ENCODE measurements at places on chromosomes 7 and 10. TPM values are rescaled to one million over a fixed set of nuclear protein-coding genes. Genes with fewer than 3 reads are reported as not detected.

GRCh38 chr7:114533131-114533530, 118.5 kb downstream of the FOXP2 start:
- DNase-seq: no peak

GRCh38 chr10:87803831-87804230, 14.2 kb downstream of the ATAD1 start:
- no peak for DNase-seq

DNA sequence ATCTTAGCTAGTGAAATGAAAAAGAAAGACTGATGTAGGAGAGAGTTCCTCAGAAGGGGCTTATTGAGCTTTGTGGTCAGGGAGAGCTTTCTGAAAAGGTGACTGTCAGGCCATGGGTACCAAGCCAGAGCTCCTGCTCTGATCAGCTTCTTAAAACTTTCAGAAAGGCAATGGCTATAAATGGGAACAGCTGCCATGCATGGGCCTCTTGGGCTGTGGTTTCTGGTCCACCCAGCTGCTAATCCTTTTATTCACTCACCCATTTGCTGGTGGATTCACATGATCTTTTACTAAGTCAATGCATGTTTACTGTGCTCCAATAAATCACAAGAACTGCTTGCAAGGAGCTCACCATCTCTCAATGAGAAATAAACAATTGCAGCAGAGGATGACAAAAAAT, 60.1 kb upstream of the ZPBP start:
- no peak for DNase-seq

GRCh38 chr7:77759294-77759889, 38.8 kb downstream of the TMEM60 start:
- DNase-seq: no peak

DNA sequence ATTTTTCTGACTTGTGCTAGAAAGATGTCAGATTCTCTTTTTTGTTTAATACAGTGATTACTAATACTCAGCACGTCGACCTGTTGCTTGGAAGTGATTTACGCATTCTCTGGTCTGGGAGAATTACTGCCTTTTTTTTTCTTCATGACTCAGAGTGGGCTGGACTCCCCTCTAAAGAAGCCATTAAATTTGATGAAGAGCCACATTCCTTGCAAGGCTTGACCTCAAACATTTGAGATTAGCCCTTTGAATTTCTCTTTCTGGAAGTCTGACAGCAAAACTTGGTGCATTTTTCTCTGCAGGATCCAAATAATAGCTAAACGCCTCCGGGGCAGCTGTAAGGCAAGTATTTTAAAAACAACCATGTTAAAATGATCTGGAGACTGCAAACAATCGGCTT, 171.6 kb downstream of the GALNT17 start:
- DNase-seq: no peak

DNA sequence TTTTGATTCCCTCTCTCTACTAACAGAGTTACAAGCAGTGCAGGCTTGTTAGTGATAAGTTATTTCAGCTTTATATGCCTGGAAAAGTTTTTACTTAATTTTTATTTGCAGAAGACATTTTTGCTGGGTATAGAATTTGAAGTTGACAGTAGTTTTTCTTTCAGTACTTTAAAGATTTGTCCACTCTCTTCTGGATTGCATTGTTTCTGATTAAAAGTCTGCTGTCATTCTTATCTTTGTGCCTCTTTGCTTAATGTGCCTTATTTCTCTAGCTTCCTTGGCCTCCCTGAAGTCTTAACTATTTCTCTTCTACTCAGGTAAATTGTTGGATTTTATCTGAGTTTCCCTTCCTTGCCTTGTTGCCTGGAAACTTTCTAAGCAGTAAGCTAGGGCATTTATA, 36.2 kb downstream of the PLCE1 start:
- DNase-seq: no peak

DNA sequence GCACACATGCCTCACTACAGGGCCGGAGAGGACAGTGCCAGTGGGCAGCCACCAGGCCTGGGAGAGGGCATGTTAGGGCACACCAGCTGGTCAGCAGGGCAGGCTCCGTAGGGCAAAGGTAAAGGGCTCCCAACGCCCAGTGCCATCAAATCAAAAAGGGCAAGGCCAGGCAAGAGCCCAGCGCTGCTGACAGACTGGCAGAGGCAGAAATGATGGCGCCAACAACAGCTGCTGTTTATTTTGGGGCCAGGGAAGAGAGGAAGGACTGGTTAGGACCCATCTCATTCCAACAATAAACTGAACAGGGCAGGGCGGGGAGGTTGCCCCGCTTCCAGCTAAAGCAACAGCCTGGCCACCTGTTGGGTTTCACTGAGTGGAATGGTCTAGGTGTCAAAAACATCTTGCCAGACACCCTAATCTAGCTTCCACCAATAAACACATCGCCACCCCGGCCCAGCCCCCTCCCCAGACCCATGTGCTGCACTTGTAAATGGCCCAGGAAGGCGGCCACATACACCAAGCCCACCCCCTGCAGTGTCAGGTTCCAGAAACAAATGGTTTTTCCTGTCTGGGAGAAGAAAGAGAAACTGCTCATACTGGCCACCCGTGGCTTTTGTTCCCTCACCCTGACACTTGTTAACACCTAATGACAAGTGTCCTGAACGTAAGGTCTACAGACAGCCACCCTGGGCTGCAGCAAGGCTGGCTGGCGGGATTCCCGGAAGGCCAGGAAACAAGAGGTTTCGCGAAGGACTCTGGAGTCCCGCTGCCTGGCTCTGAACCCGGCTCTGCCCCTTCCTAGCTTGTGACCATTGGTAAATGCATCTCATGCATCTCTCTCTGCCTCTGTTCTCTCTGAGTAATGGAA, 15.3 kb downstream of the SH3PXD2A start:
- DNase-seq: no peak

DNA sequence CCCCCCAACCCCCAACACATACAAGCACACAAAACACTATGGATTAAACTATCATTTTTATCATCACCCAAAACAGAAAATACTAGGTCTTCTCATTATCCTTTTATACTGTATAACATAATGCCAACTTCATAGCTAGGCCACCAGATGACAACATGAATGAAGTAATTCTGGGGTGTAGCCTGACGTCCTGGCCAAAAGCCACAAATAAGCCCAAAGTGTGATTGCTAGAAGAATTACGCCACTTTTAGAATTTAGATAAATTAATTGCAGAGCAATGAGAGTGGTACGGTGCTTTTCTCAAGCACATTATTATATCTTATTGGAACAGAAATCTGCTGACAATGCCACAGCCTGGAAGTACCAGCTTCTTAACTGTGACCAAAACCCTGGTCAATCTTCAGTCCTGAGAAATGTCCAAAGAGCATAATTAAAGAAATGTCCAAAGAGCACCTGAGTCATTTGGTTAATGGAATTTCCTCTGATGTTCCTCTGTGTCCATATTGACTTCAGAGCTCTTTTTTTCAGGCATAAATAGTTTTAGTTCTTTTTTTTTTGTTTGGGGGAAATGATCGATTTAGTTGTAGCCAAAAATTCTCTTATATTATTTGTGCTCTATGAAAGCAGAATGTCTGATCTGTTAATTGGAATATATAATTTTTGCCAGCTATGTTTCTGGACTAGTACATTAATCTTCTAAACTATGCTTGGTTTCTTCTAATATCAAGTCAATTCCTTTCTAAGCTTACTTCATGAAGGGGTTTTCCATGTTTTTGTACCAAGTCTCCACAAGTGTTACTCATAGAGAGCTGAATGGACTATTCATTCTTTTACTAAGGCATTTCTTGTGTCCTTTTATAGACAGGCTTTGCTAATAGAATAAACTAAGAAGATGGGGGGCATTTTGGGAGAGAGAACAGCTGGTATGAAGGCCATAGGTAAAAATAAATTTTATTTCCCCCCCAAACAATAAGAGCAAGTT, 233.4 kb upstream of the SLC26A5 start:
- DNase-seq: no peak

DNA sequence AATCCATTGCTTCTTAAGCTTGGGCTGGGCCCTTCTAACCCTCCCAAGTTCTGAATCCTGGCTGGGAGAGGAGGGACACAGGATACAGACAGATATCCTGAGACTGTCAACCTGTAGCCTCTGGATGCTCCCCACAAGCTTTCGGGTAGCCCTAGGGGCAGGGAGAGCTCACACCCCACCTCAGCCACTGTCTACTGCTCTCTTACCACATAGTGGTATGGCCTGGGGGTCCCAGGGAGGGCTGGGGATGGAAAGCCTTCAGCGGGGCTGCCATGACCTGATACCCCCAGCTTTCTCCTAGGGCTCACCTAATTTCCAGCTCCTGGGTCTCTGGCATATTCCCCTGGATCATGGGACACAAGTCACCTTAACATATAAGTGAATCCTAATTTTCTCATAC, 25.1 kb downstream of the CRHR2 start:
- peak; percentile 65 for DNase-seq

DNA sequence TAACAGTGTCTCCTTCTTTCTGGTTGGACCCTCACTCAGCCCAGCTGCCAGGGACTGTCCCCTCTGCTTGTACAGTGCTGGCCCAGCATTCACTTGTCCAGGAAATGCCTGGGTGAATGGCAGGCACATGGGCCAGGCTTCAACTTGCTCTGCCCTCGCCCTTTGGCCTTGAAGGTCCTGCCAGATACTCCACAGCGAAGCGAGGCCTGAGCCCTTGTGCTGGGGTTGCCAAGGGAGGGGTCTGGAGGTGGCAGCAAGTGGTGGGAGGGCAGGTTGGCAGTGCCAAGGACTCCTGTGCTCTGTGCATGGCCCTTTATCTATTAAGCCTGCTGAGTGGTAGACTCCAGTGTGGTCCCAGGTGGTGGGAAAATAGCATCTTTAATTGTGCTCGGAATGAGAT, 75.7 kb downstream of the CDH23 start:
- DNase-seq: no peak

GRCh38 chr10:132836832-132837540, 51.0 kb upstream of the NKX6-2 start:
- peak; percentile 84 for DNase-seq

- no peak for DNase-seq
These were observed 427.8 kb upstream of the NPVF start for GRCh38 chr7:25656071-25656470.

DNA sequence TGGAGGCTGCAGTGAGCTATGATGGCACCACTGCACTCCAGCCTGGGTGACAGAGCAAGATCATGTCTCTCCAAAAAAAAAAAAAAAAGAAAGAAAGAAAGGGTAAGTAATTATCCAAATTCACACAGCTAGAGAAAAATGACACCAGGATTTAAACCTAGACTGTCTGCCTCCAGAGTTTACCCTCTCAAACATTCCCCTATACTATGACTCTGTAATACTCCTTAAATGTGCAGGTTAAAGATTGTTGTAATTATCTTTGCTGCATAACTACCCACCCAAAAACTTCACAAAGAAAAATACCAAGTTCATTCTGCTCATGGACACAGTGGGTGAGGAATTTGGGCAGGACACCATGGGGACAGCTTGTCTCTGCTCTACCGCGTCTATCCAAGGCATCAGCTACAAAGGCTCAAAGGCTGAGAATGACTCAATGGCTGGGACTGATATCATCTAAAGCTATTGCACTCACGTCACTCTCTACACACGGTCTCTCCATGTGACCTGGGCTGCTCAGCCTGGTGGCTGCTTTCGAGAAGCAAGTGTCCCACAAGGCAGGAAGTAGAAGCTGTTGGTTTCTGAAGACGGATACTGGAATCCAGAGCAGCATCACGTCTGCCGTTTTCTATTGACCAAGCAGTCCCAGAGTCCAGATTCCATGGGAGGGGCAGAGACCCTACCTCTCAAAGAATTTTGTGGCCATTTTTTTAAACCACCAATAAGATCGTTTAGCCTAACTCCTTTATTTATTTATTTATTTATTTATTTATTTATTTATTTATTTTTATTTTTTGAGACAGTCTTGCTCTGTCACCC, 185.7 kb upstream of the AUTS2 start:
- no peak for DNase-seq

DNA sequence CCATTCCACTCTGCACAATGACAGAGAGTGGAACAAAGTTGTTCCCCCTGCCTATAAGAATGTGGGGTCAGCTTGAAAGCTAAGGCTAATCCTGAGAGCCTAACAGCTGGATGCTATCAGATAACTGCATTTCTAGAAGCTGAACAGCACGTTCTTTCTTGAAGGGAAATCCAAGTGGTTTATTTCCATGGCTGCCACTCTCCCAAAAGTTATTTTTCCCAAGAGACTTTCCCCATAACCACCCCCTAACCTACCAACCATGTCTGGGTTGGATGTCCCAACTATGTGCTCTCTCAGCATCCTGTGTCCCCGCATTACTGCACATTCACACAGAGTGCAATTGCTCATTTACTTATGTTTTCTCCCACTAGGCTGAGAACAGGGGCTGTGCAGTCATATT, 140.7 kb upstream of the ANKRD1 start:
- DNase-seq: no peak

DNA sequence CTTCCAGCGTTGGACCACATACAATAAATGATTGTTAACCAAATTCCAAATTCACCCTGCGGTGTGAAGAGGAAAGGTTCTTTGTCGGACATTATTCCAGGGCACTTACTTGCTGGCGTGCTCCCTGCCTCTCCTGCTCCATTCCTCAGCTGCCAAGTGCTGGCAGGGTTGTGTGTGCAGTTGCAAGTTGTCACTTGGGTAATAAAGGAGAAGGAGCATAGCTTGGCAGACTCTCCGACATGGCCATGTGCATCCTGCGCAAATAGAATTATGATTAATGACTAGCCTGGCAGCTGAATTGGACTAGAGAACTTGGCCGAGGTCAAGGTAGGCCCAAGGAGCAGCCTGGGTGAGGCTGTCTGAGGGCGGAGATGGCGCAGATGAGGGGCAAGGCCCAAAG, 92.3 kb upstream of the ELMO1 start:
- no peak for DNase-seq

DNA sequence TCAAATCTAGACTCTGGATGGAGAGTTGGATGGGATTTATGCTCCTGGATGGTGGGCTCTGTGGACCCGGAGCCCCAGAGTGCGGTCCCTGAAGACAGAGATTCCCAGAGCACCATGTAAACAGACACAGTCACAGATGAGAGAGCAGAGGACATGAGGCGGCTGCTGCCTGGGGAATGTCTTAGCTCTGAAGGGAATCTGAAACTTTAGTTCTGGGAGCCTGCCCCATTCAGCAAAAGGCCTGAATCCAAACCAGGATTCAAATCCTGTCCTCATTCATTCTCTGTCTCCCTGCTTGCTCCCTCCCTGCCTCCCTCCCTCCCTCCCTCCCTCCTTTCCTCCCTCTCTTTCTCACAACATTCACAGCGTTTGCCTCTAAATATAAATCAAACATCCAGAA, 49.5 kb upstream of the CALD1 start:
- no peak for DNase-seq

GRCh38 chr10:33336582-33337325, 2.3 kb upstream of the NRP1 start:
- peak; percentile 92 for DNase-seq

The SLC39A12 gene
- 0.35 TPM for total RNA-seq

The TUBB8 gene
- not detected for total RNA-seq

The NUB1 gene
- total RNA-seq: 59.2 TPM

The OR2A5 gene
- not detected for total RNA-seq

The PLEKHS1 gene
- total RNA-seq: 0.13 TPM

The CALHM2 gene
- 40.3 TPM for total RNA-seq

The CNNM1 gene
- 0.61 TPM for total RNA-seq

The CABCOCO1 gene
- total RNA-seq: 0.35 TPM

The WDR91 gene
- 15.0 TPM for total RNA-seq

The ZNF479 gene
- total RNA-seq: not detected

The PLA2G12B gene
- not detected for total RNA-seq

The CASP7 gene
- total RNA-seq: 37.0 TPM

The UCMA gene
- not detected for total RNA-seq

The METTL27 gene
- total RNA-seq: 1.7 TPM

The H2BK1 gene
- total RNA-seq: not detected

The SPDYE5 gene
- total RNA-seq: not detected

The AKR1C4 gene
- not detected for total RNA-seq

The TRIM4 gene
- 21.2 TPM for total RNA-seq

The NPFFR1 gene
- not detected for total RNA-seq

The MTERF1 gene
- total RNA-seq: 7.7 TPM

The ACSM6 gene
- not detected for total RNA-seq

The EPHA1 gene
- total RNA-seq: 0.22 TPM

All from mesenteric fat pad (tissue), 1 donor.